ENCODE measurements at places on chromosomes 2 and 18. TPM values are rescaled to one million over a fixed set of nuclear protein-coding genes. Genes with fewer than 3 reads are reported as not detected.

The PKP4 gene
- 47.4 TPM for total RNA-seq

DNA sequence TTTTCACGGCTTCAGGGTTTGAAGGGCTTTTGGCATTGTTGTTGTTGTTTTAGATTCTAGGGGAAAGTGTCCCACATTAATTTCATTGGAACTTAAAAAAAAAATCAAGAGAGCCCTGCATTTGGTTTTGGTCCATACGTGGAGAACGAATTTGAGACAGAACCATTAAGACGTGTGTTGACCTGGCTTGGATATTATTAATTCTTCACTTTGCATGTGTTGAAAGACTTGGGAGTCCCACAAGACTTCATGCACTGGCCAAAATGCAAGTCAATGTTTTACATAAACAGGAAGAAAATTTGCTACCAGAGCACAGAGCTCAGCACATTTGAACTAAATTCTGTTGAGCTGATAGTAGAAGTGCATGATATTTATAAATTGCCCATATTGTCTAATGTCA lies 761.2 kb upstream of the ACVR2A start:
- peak; percentile 74 for DNase-seq
- no peak overlapping the region for H3K4me3 ChIP-seq
- no peaks in the 10 kb centered on the region for H3K27me3 ChIP-seq
- no peaks in the 10 kb centered on the region for H3K36me3 ChIP-seq
- no peak overlapping the region for H3K27ac ChIP-seq

- H3K27ac ChIP-seq = no peak overlapping the region
- no peak for DNase-seq
- no peak overlapping the region for H3K4me3 ChIP-seq
- no peaks in the 10 kb centered on the region for H3K4me1 ChIP-seq
These were observed 116.4 kb upstream of the FANCL start for GRCh38 chr2:58357521-58357920.

The KANSL1L gene
- 38.0 TPM for total RNA-seq

- H3K27ac ChIP-seq = no peak overlapping the region
- no peak for DNase-seq
- no peaks in the 10 kb centered on the region for H3K27me3 ChIP-seq
- H3K36me3 ChIP-seq = no peaks in the 10 kb centered on the region
These were observed 168.0 kb downstream of the TMEFF2 start for GRCh38 chr2:192026825-192027120.

GRCh38 chr18:12843420-12844350 lies 40.4 kb downstream of the PTPN2 start:
- H3K4me1 ChIP-seq = peaks cover 25% of the 10 kb centered on the region
- H3K27me3 ChIP-seq = no peaks in the 10 kb centered on the region
- peak overlapping the region; percentile 58 for H3K27ac ChIP-seq
- no peaks in the 10 kb centered on the region for H3K36me3 ChIP-seq
- peak; percentile 36 for DNase-seq

DNA sequence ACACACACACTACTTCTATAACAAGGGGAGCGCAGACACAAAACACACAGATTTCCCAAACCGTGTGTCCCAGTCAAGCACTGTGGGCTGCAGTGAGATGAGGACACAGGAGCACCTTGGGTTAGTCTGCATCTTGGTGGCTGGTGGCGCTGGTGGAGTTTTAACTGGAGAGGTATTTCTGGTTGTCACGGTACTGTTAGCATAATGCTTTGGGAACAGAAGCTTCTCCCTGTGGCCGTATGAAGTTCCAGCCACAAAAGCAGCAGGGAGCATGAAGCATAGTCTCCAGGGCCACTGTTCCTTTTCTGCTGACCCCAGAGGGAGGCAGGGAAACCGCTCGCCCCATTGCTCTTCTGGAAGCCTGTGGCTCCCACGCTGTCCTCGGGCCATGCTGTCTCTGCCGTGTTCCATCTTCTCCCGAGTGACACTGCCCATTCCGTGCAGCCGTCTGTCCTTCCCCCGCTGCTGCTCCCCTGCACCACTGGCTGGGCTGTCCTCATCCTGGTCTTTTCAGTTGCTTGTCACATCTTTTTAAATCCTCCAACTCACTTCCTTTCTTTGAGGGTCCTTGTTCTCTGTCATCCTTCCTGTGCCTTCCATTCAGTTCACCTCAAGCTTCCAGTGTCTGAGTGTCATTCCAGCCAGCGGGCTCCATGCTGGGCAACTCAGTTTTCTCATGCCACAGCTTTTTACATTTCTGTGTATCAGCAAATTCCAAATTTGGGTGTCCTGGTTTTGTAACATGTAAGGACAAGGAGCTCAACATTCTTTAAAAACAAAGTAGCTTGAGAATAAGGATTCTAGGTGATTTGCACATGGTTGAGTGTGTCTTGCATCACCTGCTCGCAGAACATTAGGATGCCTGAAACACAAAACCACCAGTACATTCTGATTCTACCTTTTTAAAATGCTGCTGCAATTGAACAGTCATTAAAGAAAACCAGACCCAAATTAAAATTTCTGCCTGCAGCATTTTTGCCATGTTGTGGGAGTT lies 125.0 kb downstream of the MTCL1 start:
- H3K4me1 ChIP-seq = peaks cover 9% of the 10 kb centered on the region
- no peak overlapping the region for H3K27ac ChIP-seq
- peaks cover 11% of the 10 kb centered on the region for H3K36me3 ChIP-seq
- no peaks in the 10 kb centered on the region for H3K27me3 ChIP-seq
- no peak overlapping the region for H3K4me3 ChIP-seq

- DNase-seq = peak; percentile 37
- peaks cover 7% of the 10 kb centered on the region for H3K4me1 ChIP-seq
- H3K4me3 ChIP-seq = no peak overlapping the region
- no peaks in the 10 kb centered on the region for H3K36me3 ChIP-seq
These were observed 225.8 kb upstream of the SIX3 start for GRCh38 chr2:44715671-44716081.

DNA sequence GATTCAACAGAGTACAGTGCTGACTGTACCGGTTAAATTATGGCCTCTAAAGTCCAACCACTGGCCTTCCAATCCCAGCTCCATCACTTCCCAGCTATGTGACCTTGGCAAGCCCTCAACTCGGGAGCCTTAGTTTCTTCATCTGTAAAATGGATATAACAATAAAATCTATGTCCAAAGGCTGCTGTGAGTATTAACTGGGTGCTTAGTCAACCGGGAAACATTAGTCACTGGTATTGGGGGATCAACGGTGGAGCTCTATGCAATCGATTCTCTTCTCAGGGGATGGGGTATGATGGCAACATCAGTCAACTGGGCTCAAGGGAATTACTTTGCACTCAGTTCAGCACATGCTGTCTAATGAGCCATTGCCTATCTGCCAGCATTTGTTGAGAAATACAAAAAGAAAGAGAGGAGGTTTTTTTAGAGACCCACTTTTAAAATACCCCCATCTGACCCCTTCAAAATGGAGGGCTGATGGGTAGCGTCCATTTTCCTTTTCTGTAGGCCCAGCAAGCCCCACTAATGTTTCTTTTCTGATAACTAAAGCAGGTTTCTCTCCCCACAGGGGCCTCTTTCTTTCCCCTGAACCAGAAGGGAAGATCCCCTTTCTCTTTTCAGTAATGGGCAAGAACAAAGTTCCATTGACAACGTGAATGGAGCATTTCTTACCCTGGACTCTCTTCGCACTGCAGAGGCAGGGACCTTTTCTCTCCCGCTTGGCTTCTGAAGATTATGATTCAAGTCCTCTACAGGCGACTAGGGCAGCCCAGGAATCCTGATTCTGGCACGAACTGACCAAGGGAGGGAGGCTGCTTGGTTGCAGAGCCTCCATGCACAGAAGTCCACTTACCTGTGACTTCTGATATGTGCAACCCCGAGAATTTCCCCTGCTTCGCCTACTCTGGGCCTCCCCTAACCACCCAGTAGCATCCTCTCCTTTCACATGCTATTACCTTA lies 8.7 kb upstream of the AGFG1 start:
- H3K4me1 ChIP-seq = peaks cover 43% of the 10 kb centered on the region
- no peaks in the 10 kb centered on the region for H3K27me3 ChIP-seq
- no peak overlapping the region for H3K27ac ChIP-seq
- DNase-seq = no peak

DNA sequence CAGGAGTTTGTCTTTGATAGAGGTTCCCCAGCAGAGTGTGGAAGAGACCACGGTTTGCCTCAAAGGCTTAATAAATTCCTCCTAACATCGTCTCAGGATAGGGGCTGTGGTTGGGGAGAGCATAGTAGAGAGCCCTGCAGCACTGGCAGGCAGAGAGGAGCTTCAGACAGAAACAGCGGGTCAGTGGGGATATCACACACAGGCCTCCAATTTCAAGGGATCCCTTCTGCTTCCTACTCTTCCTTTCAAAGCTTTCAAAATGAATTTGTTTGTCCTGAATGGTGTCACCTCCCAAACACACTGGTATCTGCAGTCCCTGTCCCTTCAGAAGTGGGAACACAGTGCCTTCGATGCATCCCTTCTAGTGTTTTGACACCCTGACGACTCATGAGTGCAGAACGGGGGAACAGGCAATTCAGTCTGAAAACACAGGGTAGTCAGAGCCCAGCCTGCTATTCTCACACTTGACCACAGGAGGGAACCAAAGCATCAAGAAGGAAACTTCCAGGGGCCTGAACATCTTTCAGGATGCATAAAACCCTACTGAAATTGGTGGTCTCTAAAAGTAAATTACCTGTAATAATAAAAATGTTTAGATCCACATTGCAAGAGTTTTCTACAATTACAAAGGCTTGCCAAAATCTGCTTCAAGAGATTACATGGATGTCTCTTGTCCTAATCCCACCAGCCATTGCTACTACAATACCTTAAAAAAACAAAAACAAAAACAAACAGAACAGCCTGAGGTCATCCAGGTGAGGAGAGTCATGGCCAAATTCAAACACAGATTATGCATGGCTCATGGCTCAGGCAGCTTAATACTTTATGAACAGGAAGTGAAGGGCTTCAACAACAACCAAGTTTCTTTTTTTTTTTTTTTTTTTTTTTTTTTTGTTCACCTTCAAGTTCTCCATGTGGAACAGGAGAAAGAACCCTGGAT lies 49.8 kb downstream of the SLC14A2 start:
- H3K4me1 ChIP-seq = peaks cover 17% of the 10 kb centered on the region
- H3K27me3 ChIP-seq = no peaks in the 10 kb centered on the region
- DNase-seq = peak; percentile 47
- no peaks in the 10 kb centered on the region for H3K36me3 ChIP-seq

GRCh38 chr18:79384834-79385233 lies 10.9 kb upstream of the NFATC1 start:
- DNase-seq = peak; percentile 79
- H3K27me3 ChIP-seq = peaks cover 34% of the 10 kb centered on the region
- H3K36me3 ChIP-seq = no peaks in the 10 kb centered on the region
- no peak overlapping the region for H3K27ac ChIP-seq

DNA sequence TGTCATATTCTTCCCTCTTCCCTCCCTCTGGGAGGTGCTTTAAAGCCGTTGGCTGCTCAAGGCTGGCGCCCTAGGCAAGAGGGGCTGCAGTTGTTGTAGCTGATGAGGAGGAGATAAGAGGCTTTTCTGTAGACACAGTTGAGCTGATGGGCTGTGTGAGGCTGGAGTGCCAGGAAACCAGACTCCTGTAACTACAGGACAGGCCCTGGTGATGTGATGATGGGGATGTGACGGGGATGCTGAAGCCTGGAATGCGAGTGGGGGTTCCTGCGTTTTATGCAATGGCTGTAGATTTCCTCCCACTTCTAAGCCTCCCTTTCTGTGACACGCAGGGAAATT lies 5.7 kb upstream of the EFR3B start:
- no peaks in the 10 kb centered on the region for H3K36me3 ChIP-seq
- H3K4me3 ChIP-seq = no peak overlapping the region
- DNase-seq = no peak
- peaks cover 22% of the 10 kb centered on the region for H3K27me3 ChIP-seq
- peaks cover under 1% of the 10 kb centered on the region for H3K4me1 ChIP-seq

GRCh38 chr2:211934811-211935210 lies 603.8 kb downstream of the ERBB4 start:
- H3K27ac ChIP-seq = no peak overlapping the region
- no peaks in the 10 kb centered on the region for H3K27me3 ChIP-seq
- H3K4me3 ChIP-seq = no peak overlapping the region
- DNase-seq = no peak
- H3K36me3 ChIP-seq = no peaks in the 10 kb centered on the region

The NOSTRIN gene
- total RNA-seq = 1.4 TPM
